ENCODE measurements at places on chromosomes 7 and 10.

DNA sequence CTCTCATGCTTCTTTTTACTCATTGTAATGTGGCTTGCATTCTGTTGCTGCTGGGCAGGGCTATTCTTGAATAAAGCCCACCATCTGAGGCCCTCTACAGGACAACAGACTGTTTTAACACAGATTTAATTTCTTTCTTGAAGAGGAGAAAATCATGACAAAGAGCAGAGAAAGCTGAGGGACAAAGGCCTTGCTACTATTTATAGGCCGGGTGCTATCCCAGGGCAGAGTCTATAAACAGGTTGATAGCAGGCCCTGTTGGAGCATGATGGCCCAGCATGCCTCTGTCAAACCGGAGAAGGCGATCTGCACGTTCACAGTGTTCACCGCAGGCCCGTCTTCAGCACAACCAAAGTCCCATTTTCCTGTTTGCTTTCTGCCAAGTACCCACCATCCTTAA, 3.0 kb downstream of the VIPR2 start:
- no peak for DNase-seq

- DNase-seq, result no peak
These were observed 79.7 kb upstream of the FERD3L start for GRCh38 chr7:19224951-19225350.

DNA sequence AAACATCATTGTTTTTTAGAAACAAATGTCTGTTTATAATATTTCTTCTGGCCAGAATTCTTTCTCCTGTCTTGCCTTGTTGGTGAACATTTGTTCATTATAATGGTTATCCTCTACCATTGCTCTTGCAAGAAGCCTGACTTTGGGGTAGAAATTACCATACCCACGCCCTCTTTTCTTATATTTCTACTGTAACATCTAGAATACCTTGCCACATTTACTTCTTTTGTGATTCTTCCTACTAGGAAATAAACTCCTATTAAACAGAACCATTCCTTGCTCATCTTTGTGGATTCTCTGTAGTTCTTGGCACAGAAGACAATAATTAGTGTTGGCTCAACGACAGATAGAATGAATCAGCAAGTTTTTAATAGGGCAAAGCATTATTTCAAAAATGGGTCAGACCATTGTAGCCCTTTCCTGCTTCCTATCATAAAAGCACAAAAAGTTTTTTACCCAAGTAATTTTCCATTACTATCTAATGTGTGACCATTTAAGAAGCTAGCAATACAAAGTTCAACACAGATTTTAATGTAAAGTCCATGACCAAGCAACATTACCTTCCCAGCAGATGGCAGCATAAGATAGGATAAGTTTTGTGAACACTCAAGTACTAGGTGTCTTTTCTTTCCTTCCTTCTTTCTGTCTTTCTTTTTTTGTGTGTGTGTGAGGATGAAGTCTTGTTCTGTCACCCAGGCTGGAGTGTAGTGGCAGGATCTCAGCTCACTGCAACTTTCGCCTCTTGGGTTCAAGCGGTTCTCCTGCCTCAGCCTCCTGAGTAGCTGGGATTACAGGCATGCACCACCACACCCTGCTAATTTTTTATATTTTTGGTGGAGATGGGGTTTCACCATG, 270.4 kb downstream of the HGF start:
- no peak for DNase-seq

DNA sequence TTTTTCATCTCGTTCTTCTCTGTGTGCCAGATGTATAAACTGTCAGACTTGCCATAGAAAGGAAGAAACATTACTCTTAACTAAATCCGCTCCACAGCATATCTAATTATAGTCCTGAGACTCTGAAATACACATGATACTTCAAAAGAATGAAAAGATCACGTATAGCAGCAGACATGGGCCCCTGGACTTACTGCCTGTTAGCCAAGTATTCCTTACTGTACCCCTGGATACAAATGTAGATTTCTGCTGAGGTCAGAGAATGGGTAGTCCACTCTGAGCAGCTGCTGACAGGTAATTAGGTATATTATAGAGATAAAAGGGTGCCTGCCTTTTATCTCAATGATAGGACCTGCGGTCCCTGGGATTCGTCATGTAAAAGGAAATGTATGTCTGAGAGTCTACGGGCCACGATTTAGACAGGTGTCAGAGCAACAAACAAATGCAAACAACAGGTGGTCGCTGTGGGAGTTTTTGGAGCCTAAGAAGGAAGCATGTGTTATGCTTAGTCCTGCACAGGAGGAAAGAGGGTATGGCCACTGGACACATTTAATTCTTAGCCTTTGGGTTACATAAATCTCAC, 69.4 kb downstream of the VOPP1 start:
- no peak for DNase-seq

- DNase-seq, result no peak
These were observed 92.4 kb upstream of the JCAD start for GRCh38 chr10:30151581-30152389.

GRCh38 chr7:107857541-107857912, 33.5 kb upstream of the DLD start:
- DNase-seq, result no peak

DNA sequence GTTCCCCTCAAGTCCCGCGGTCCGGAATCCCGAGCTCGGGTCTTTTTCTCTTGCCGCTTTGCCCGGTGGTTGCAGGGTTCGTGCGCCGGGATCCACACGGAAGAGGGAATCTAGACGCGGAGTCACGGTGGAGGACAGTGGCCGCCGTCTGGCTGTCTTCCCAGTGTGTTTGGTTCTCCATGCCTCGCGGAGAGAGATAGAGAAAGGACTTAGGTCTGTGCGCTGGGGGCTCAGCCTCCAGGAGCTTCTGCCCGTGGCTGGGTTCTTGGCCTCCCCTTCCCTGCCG, 1.6 kb downstream of the FFAR4 start:
- no peak for DNase-seq

DNA sequence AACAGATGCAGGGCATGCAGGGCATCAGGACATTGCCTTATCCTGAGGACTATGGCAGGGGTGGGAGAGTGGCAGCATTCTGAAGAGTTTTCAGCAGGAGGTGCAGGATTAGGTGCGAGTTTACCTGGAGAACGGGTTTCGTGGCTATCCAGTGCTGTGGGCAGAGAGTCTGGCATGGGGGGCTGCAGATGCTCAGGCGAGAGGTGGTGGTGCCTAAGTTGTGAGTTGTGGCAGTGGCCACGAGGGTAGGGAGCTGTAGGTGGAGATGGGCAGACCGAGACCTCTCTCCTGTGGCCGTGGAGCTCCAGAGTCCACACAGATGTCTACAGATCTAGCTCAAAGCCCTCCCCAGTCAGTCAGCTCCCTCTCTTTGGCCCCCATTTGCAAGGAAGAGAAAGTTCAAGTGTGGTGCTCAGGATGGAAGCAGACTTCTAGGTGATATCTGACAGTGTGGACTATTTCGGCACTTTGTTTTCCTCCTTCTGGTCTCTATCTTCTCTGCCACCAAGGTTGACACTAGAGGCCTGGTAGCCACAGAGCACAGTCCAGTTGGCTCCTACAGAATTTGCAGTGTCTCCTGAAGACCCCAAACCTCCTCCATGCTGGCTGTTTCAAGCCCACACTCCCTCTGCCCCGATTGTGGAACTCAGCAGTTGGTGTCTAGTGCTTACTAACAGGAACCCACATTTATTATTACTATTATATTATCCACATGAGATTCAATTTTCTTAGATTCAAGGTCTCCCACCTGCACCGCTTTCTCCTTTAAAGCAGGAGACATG, 955.7 kb upstream of the ZNF722 start:
- DNase-seq, result no peak

DNA sequence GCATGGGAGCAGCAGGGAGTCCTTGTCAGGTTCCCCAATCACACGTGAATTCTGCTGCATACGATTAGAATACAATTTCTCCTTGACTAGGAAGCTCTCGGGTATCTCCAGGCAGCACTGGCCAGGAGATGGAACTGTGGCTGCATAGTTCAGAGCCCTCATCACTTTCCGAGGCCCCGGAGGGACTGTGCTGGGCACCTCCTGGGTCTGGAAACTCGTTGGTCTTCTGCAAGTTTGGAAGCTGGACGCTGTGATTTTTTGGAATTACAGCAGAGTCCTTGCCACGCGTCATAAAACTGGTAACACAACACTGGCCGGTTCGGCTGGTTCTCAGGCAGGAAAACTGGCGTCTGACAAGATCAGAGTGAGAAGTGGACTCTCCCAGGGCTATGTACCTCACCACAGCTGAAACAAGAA, 216.1 kb downstream of the CCDC3 start:
- DNase-seq, result no peak

GRCh38 chr7:154844955-154845354, 158.0 kb downstream of the PAXIP1 start:
- DNase-seq, result no peak

DNA sequence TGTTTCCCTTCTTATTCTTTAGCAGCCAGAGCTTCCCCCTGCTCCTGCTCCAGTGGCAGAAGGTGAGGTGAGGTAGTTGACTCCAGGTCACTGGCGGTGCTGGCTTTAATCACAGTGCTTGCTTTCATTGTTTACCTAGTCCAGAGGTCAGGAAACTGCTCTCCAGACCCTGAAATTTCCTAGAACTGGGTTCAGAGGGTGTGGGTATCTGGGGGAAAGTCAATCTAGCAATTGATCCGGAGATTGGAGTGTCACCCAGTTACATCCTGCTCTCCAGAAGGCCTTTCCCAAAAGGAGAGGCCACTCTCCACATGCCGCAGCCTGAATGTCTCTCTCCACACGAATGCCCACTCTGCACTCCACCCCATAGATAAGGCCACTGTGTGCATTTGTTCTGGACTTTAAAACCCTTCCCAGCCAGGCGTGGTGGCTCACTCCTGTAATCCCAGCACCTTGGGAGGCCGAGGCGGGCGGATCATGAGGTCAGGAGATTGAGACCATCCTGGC, 2.1 kb upstream of the MBL2 start:
- peak; percentile 59 for DNase-seq

- DNase-seq, result no peak
These were observed 4.6 kb downstream of the BRI3 start for GRCh38 chr7:98286093-98286539.

DNA sequence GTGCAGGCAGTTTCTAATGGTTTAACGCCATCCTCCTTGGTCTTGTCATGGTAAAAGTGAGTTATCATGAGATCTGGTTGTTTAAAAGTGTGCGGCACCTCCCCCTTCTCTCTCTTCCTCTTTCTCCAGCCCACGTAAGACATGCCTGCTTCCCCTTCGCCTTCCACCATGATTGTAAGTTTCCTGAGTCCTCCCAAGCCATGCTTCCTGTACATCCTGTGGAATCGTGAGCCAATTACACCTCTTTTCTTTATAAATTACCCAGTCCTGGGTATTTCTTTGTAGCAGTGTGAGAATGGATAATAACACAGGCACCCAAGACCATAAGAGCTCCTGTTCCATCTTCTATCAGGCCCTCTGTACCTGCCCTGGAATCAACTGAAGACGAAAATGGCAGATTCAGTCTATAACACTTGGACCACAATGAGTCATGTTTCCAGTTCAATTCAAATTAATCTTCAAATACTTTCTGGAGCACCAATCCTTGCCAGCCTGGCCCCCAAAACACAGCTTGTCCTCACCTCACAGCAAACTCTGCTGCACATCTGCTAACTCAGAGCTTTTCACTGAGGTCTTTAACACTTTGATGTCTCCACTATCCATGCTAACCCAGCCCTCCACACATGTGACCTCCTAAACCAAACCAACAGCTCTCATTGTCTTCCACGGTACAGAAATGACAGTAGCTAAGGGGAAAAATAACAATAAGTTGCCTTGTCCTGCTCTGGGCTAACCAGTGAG, 73.2 kb downstream of the SFMBT2 start:
- no peak for DNase-seq
